ENCODE measurements at places on chromosomes 4 and X. TPM values are rescaled to one million over a fixed set of nuclear protein-coding genes. Genes with fewer than 3 reads are reported as not detected.

MTTP gene
- not detected for total RNA-seq

ACE2 gene
- not detected for total RNA-seq

CT55 gene
- total RNA-seq, result not detected

FMR1 gene
- 48.1 TPM for total RNA-seq

ASB12 gene
- 0.14 TPM for total RNA-seq

ZAR1 gene
- total RNA-seq, result not detected

LETM1 gene
- 98.5 TPM for total RNA-seq

MAPK10 gene
- 0.36 TPM for total RNA-seq

ATOH1 gene
- not detected for total RNA-seq

CLGN gene
- 0.13 TPM for total RNA-seq

COX7B2 gene
- not detected for total RNA-seq

CSAG3 gene
- not detected for total RNA-seq

JCHAIN gene
- total RNA-seq, result not detected

FMR1NB gene
- not detected for total RNA-seq

UGDH gene
- 124 TPM for total RNA-seq

SLITRK2 gene
- not detected for total RNA-seq

TMPRSS11B gene
- total RNA-seq, result not detected

CENPI gene
- 46.0 TPM for total RNA-seq

TMEM175 gene
- total RNA-seq, result 5.1 TPM

OCIAD2 gene
- 64.9 TPM for total RNA-seq

NPY1R gene
- total RNA-seq, result 0.13 TPM

GAGE12J gene
- total RNA-seq, result not detected

GYPE gene
- total RNA-seq, result 0.93 TPM

SLBP gene
- 86.2 TPM for total RNA-seq

TEX11 gene
- not detected for total RNA-seq

TMA16 gene
- total RNA-seq, result 57.5 TPM

DSPP gene
- not detected for total RNA-seq

GATA1 gene
- total RNA-seq, result not detected

TMEM150C gene
- total RNA-seq, result 3.1 TPM

MAGEB10 gene
- not detected for total RNA-seq

MXRA5 gene
- under 0.01 TPM for total RNA-seq

GLA gene
- 42.2 TPM for total RNA-seq

AMOT gene
- 4.1 TPM for total RNA-seq

IL2 gene
- total RNA-seq, result not detected

GAGE2A gene
- not detected for total RNA-seq

ARSD gene
- total RNA-seq, result 19.5 TPM

GAGE13 gene
- not detected for total RNA-seq

SLC4A4 gene
- 0.13 TPM for total RNA-seq

RHOH gene
- total RNA-seq, result not detected

PNMA6A gene
- total RNA-seq, result 0.93 TPM

GPR82 gene
- total RNA-seq, result not detected

C1QTNF7 gene
- total RNA-seq, result not detected

PPP4R3C gene
- not detected for total RNA-seq

CT45A10 gene
- total RNA-seq, result not detected

REPS2 gene
- 4.4 TPM for total RNA-seq

STATH gene
- not detected for total RNA-seq

ADH1A gene
- total RNA-seq, result not detected

NAP1L3 gene
- 1.2 TPM for total RNA-seq

EGF gene
- total RNA-seq, result not detected

CENPVL2 gene
- total RNA-seq, result not detected

FAM241A gene
- 36.8 TPM for total RNA-seq

FAM114A1 gene
- 162 TPM for total RNA-seq

SLC2A9 gene
- total RNA-seq, result 0.86 TPM

PYURF gene
- total RNA-seq, result 122 TPM

AR gene
- total RNA-seq, result 6.6 TPM

DCLK2 gene
- total RNA-seq, result 3.9 TPM

IBSP gene
- total RNA-seq, result not detected

Data from thoracic aorta endothelial cell (primary cell).